Erythroblast (primary cell): ENCODE measurements at places on chromosomes 1 and 21.

- no peak for DNase-seq
These were observed 17.2 kb downstream of the TIE1 start for GRCh38 chr1:43317817-43318471.

DNA sequence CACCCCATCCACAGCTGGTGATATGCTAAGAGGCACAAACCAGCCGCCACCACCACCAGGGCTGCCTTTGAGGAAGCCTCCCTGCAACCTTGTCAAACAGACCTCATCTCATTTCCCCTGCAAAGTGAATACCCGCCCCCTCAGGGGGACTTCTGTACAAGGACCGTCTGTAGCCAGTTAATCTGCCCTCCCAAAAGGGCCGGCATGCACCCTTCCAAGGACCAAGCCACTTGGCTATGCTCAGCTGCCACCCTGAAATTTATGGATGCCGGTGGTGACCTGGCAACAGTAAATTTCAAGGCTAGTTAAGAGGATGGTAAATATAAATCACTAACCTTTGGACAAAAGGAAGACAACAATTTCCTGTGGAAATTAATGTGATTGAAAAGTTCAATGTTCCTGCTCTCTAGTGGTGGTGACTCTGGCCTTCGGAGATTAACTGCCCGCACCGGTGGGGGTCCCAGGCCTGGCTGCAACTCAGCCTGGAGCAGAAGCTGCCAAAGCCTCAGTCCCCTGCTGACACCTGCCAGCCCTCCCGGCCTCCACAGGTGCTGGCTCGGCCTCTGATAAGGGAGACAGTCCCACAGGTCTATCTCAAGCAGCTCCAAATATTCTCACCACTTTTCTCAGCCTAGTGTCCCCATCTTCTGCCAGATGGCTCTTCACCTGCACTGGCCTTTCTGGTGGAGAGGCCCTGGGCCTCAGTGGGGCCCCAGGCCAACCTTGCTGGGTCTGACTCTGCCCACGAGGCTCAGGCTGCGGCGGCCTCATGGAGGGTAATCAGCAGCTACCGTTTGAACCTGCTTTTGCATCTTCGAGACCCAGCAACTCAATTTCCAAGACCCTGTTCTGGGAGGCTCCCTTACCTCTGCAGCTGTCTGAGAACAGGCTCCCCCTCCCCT is 12.2 kb downstream of the TMEM53 start:
- DNase-seq = no peak

DNA sequence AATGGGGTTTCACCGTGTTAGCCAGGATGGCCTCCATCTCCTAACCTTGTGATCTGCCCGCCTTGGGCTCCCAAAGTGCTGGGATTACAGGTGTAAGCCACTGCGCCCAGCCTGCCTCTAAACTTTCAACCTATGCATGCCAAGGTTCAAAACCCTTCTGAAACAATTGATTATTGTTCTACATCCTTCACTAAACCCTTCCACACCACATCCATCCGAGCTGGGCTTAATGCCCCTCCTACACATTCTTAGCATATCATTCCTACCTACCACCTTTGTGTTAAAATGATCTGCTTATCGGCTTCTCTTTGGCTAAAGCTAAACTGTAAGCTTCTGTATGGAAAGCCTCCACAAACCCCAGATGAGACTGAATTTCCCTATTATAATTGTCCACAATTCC is 40.8 kb upstream of the DOCK7 start:
- no peak for DNase-seq

GRCh38 chr1:234638832-234639799 is 29.1 kb upstream of the IRF2BP2 start:
- no peak for DNase-seq

- no peak for DNase-seq
These were observed 52.3 kb downstream of the HMCN1 start for GRCh38 chr1:185786524-185786923.

- DNase-seq = peak; percentile 47
These were observed 41.8 kb upstream of the ATF3 start for GRCh38 chr1:212566522-212567479.

- peak; percentile 95 for DNase-seq
These were observed at the start of gene CELF3 for GRCh38 chr1:151716771-151717631. Gene CELF3 (minus strand): TSS chr1:151716803. CDS start chr1:151716020, 783 bp downstream.

DNA sequence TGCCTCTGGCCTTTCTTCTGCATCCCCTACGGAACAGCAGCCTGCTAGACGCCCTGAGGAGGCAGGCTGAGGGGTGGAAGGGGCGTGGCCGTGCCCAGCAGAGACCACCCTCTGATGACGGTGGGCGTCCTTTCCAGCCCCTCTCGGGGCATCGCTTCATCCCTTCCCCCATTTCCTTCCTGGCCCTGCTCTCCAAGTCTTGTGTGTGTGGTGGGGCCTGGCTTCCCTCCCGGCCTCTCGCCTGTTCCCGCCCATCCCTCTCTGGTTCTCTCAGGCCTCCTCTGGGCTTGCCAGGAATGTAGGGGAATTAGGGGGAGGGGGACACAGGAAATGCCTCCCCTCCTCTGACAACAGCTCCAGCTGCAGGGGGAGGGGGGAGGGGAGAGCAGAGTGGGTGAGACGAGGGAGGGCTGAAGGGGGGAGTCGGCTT is 51.1 kb downstream of the SKI start:
- DNase-seq = no peak

DNA sequence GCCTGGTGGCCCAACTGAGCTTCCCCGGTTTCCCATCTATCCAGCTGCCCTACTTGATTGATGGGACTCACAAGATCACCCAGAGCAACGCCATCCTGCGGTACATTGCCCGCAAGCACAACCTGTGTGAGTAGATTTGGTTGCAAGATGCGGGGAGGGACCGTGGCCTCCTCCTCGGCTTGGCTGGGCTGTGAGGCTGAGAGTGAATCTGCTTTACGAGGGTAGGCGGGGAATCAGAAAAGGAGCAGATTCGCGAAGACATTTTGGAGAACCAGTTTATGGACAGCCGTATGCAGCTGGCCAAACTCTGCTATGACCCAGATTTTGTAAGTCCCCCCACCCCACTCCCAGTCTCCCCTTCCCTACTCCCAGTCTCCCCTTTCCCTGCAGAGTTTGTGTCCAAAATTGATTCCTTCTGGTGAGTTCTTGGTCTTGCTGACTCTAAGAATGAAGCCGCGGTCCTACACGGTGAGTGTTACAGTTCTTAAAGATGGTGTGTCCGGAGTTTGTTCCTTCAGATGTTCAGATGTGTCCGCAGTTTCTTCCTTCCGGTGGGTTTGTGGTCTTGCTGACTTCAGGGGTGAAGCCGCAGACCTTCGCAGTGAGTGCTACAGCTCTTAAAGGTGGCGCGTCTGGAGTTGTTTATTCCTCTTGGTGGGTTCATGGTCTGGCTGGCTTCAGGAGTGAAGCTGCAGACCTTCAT is 1.5 kb downstream of the GSTM2 start:
- no peak for DNase-seq

GRCh38 chr1:89606227-89606980 is 26.5 kb upstream of the LRRC8C start:
- no peak for DNase-seq

DNA sequence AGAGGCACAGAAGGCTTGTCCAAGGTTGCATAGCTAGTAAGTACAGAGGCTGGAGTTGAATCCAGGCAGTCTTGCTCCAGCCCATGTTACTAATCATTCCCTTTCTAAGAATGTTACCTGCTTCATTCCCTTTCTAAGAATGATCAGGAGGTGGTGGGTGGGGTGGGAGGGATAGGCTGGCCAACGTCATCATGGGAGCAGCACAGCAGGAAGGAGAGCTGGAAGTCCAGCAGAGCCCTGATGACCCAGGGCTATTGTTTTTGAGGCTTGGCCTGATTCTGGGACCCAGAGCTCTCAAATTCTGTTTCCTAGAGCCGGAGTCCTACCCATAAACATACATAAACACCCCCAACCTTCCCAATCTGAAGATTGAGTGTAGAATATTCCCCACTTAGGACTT is 11.8 kb upstream of the CSF1 start:
- no peak for DNase-seq

DNA sequence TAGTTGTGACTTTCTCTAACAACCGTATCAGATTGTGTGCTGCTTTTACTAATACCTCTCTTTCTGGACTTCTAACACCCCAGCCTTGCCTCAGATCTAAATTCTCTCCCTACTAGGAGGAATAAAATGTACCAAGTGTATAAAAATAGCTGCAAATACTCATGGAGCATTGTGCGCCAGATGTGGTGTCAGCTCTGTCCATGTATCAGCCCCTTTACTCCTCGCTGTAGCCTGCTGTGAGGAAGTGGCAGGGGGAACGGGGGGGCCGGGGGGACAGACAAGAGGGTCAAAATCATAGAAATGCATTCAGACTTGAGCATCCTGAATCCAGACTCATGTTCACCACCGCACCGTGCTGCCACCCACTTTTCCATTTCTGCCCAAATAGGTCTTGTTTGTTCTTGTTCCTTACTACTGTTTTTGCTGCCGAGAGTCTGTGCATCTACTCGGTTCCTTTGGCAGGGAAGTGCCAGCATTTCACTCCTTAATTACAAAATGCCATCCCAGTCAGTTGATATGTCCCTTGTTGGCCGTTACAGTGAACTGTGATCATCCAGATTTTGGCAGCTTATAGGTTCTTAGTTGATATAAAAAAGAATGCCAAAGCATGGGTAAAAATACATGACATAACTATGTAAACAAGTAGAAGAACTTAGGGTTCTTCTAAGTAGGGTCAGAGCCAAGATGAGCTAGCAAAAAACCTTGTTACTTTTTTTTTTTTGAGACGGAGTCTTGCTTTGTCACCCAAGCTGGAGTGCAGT is 76.4 kb downstream of the UBE4B start:
- DNase-seq = no peak

DNA sequence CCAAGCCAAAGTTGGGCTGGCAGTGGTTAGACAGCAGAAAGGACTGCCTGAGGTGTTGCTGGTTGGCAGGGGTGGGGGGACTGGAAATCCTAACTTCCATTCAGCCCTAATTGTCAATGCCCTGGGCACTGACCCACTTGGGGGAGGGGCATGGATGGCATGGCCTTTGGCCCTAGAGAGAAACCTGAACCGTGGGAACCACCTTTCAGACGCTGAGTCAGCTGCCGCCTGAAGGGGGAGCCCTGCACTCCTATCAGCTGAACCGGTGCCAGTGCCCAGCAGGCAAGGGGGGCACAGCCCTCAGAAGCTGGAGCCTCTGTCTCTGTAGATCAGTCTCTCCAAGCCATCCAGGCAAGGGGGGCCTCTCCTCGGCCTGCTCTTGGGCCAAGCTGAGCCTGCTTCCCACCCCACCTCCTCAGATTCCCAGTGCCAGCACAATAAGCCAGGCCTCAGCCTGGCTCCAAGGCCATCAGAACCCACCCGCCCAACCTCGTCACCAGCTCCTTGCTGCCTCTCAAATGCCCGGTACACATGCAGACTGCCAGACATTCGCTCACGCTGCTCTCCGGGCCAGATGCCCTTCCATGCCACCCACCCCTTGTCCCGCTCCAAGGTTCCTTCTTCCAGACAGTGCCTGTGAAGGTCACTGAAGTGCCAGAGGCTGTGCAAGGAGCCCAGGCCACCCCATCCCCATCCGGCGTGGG is 11.6 kb downstream of the TINAGL1 start:
- peak; percentile 54 for DNase-seq

- no peak for DNase-seq
These were observed 25.3 kb downstream of the ACTA1 start for GRCh38 chr1:229408458-229409037.

DNA sequence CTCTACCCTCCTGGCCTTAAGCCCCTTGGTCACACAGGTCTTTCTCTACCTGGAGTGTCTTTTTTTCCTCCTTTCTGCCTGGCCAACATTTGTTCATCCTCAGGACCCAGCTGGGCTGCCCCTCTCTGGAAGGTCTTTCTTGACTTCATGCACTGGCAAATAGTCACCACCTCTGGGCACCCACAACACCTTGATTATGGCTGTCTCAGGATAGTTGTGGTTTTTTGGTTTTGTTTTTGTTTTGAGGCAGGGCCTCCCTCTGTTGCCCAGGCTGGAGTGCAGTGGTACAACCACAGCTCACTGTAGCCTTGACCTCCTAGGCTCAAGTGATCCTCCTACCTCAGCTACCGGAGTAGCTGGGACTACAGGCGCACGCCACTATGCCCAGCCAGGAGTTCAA is 10.8 kb downstream of the RPS6KA1 start:
- DNase-seq = no peak

GRCh38 chr1:8392522-8392921 is 74.6 kb downstream of the SLC45A1 start:
- DNase-seq = peak; percentile 16

DNA sequence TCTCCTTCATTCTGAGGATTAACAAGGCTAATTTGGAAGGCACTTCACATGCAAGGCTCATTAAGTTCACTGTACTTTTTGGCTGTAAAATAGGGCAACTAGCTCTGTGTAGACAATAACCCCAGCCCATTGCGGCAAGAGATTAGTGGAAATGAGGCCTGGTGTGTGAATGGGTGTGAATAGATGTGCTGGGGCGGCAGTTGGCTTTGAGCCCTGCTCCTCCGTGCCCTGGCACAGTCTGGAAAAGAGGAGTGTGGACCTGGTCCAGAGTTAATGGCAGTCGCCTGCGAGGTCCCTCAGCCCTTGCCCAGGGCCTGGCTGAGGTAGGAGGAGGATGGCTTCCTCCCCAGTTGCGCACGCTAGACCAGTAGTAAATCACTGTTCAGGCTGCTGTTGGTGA is 4.8 kb downstream of the KISS1 start:
- DNase-seq = no peak

DNA sequence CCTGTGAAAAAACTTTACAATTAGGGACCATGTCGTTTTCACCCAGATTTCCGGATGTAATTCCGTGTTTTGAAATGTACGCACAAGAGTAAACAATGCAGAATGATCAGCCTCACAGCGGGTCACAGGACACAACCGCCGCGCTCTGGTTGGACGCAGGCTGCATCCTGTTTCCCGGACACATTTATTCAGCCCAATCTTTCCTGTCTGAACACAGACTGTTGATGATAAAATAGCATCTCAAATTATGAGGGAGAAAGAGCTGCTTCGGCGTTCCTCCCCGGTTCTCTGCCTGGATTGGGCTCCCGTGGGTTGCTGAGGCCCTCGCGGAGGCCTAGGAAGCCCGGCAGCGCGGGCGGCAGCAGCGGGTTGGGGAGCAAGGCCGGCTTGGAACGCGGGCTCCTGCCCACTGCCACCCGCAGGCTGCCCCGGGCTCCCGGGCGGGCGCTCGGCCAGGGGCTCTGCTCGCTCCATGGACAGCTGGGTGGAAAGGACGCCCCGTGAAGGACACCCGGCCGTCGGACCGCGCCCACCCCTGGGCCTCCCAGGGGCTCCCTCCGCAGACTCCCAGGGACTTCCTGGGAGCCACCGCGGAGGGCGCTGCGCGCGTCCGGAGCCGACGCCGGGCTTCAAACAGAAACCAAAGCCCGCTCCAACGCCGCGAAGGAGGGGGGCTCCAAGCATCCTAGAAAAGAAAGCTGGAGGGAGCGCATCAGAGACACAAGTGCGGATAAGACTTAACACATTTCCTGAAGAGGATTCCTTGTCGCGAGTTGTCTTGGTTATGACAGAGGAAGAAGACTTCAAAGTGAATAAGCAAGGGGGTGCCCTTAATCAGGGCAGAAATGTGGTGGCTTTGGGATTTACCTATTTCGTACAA is 122.3 kb downstream of the ESRRG start:
- DNase-seq = peak; percentile 89

- no peak for DNase-seq
These were observed 67.4 kb downstream of the RGS18 start for GRCh38 chr1:192225703-192226102.

GRCh38 chr1:33350611-33351280 is 29.8 kb upstream of the A3GALT2 start:
- peak; percentile 9 for DNase-seq

- DNase-seq = no peak
These were observed 26.4 kb upstream of the IFNAR2 start for GRCh38 chr21:33203371-33203724.

GRCh38 chr1:21927533-21928237 is 9.4 kb downstream of the HSPG2 start:
- DNase-seq = no peak
